ENCODE measurements at places on chromosomes 2 and 18.

- DNase-seq = no peak
These were observed 7.7 kb downstream of the ITSN2 start for GRCh38 chr2:24352664-24353063.

GRCh38 chr18:45761512-45762114 lies 37.6 kb downstream of the SLC14A1 start:
- DNase-seq = no peak

DNA sequence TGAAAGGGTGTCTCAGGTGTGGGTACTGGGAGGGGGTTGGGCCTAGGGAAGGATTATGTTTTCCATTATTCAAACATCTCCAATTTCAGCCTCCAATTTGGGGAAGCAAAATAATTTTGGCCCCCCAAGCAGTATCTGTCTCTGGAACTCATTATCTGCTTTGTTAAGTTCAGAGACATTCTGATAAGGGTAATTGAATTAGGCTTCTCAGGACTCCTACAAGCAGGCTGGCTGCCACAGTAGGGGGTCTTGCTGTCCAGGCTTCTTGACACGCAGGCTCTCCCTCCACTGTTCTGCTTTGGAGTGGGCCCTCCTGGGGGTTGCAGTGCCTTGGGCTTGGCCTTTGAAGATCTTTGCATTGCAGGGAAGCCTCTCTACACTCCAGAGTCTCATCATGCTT lies 108.1 kb upstream of the SIX2 start:
- DNase-seq = no peak

DNA sequence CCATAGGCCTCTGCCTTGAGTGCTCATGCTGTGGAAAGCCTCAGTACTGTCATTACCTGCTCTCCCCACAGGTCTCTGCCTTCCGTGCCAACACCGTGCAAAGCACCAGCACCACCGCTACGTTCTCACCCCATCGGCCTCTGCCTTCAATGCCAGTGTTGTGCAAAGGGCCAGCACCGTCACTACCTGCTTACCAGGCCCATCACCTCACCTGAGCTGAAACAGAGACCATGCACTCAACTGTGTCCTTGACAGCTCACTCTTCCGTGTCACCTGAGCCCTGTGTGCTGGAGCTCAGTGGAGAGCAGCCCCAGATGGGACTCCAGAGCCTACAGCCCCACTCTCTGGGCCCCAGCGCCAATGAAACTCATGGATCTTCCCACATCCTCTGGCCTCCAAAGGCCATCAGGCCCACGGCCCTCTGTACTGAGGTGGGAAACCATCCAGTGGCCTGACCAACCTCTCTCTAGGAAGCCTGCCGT lies 62.7 kb downstream of the ZNF516 start:
- DNase-seq = no peak

DNA sequence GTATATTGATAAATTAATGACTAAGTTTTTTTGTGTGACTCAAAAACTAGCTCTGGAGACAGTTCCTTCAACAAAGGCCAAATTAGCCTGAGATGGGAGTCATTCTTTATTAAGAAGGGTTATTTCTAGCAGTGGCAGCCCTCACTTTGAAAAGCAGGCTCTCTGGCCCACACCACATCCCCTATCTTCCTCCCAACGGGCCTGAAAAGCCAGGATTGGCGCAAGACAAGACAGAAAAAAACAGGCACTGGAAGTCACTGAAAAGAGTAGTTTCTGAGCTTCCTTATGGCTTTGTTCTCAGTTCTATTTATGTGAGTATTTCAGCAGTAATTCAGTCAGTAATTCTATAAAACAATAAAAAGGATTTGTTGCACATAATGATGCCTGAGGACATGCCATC lies 149.0 kb downstream of the LAMA3 start:
- DNase-seq = no peak

DNA sequence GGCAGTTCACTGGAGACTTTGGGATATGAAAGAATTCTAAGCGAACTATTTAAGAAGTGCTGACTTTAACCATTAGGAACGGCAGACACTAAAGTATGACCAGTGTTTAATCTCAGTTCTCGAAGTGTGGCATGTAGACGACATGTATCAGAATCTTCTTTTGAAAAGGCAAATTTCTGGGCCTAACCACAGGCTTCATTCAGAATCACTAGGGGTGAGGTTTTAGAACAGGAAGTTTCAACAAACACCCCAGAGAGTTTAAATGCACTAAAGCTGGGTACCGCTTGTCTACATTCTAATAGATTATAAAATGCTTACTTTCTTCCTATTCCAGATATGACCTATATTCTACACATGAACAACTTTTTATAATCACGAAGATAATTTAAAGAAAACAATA lies 180.3 kb downstream of the ANKRD44 start:
- DNase-seq = no peak

DNA sequence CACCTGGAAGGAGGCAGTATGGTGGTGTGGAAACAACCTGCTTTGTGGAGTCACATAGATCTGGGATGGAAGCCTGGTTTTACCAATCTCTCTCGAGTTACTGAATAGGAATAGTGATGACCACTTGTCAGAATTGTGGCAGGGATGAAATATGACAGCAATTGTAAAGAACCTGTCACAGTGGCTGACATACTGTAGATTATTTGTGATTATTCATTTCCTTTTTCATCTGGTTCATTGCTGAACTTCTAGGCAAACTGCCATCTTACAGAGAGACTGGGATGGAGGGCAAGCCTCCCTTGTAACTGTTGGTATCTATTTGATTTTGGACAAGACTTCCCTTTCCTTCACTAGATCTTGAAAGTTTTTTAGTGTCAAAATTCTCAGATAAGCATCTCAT lies 42.0 kb downstream of the FMNL2 start:
- DNase-seq = no peak

- DNase-seq = no peak
These were observed 11.9 kb upstream of the NMUR1 start for GRCh38 chr2:231542136-231542535.

GRCh38 chr2:155070489-155070888 lies 372.0 kb downstream of the KCNJ3 start:
- DNase-seq = no peak

- no peak for DNase-seq
These were observed 107.6 kb upstream of the MSH2 start for GRCh38 chr2:47295131-47295980.

- DNase-seq = no peak
These were observed 1.6 kb downstream of the SLC66A2 start for GRCh38 chr18:79949697-79950487.

DNA sequence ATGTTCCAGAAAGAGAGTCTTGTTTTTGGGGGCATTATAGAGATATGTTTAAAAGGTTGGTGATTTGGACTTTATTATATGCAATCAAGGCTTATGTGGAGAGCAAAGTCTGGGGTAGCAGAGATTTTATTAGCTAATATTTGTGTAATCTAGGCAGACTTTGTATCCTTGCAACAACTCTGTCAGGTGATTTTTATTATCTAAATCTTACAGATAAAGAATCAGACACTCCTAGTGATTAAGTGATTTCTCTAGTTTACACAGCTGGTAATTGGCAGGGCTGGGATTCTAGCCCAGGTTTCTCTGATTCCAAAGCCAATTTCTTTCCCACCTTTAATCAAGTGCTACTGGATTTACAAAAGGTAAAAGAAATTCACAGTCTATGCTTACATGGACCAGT lies 33.3 kb upstream of the NCK2 start:
- no peak for DNase-seq

GRCh38 chr2:37143974-37144373 lies 12.8 kb downstream of the EIF2AK2 start:
- DNase-seq = no peak

DNA sequence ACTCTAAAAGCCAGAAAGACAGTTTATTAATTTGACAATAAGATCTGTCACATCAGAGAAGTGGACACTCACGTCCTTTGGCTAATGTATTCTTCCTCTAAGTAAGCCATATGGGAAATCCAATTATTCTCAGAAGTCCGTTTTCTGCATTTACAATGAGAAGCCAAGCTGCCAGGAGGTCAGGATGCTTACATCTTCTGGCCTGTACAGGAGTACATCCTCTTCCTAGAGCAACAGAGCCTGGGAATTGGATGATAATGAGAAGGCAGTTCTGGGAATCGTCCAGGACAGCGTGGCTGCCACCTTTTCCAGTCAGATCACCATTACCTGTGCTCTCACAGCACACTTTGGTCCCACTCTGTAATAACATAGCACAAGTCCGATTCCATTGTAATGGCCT lies 5.2 kb downstream of the RAPGEF4 start:
- DNase-seq = no peak

DNA sequence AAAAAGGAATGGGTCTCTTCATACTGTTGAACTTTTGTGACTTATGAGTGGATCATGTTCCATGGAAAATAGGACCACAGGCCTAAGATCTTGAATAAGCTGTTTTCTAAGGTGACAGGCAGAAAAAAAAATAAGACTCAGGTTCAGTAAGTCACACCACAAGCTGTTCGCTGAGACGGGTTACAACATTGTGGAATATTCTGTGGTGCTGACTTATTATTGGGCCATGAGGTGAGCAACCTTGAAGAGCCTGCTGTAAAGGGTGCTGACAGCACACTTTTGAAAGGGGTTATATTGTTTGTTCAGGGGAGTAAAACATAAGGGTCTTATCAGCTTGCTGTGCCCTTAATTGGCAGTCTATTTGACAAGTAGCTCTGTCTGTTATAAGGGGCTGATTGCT lies 439.8 kb upstream of the SLC14A2 start:
- no peak for DNase-seq

- no peak for DNase-seq
These were observed 2.9 kb downstream of the CTLA4 start for GRCh38 chr2:203870481-203870880.

- DNase-seq = no peak
These were observed 149.1 kb upstream of the GATA6 start for GRCh38 chr18:22020127-22020866.

GRCh38 chr2:38375696-38376345 lies 1.3 kb downstream of the ATL2 start:
- no peak for DNase-seq

- DNase-seq = no peak
These were observed 164.9 kb upstream of the SALL3 start for GRCh38 chr18:78814766-78815165.

GRCh38 chr2:217585362-217585761 lies 417.4 kb downstream of the TNS1 start:
- no peak for DNase-seq

GRCh38 chr18:12765126-12765525 lies 62.3 kb downstream of the PSMG2 start:
- DNase-seq = no peak

DNA sequence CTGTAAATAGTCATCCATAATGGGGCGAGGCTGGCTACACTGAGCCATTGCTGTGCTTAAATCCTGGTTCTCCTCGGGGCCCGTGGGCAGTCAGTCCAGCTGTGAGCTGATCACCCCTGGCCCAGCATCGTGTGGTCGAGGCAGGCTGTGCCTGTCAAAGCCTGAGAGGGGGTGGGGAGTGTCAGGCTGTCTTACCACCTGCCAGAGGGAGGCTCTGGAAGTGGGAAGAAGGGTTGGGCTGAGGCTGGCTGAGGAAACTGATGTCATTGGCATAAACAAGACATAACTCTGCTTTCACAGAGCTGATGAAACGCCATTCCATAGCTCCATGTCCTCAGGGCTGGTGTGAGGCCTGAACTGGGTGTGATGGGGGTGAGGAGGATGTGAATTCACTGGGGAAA lies 49.7 kb downstream of the KLHL29 start:
- DNase-seq = no peak

DNA sequence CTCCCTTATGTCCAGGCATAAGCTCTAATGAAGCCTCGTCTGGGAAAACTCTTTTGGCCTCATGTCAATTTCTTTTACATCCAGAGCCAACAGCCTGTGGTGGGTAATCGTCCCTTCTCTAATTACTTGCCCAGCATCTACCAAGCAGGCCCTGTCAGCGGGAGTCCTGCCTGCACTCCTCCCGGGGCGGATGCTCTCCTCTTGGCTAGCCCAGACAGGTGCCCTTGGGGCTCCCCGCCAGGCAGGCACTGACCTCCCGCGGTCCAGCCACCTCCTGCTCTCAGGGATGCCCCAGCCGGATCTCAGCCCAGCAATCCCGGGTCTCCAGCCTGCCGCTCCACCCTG lies 74.2 kb downstream of the NCAPH start:
- DNase-seq = no peak

DNA sequence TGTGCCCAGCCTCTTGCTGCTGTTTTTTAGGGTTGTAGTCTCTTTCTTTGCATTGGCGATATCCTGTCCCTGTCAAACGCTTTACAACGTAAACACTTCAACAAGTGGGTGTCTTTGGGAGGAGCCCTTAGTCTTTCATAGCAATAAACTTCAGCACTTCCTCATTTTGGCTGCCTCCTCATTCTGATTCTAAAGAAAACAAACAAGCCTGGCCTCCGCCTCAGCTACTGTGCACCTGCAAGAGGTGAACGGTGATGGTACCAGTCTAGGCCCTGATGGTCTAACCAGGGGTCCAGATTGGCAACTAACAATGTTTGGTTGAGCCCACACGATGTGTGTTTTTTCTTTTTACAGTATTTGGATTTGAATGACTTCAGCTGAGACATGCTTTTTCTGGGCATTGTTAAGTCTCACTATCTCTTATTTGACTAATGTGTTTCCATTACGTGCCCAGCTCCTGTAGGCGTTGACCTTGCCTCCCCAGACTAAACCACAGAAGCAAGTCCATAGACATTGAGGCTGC lies 53.2 kb upstream of the CUL3 start:
- peak; percentile 20 for DNase-seq

DNA sequence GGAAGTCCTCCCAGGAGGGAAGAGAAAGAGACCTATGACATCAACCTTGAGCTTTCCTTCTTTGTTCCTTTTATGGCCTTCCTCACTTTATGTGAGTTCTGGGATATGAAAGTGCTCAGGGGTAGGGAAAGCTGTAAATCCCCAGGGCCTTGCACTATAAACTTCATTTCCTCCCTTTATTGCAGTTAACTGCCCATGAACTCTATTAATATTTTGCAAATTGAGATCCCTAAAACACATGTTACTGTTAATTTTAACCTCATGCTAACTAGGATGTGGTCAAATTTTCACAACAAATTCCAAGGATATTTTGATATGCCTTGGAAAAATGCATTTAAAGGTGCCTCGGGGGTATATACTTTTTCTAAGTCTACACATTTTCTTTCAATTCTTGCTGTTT lies 359.9 kb downstream of the OSR1 start:
- DNase-seq = no peak

DNA sequence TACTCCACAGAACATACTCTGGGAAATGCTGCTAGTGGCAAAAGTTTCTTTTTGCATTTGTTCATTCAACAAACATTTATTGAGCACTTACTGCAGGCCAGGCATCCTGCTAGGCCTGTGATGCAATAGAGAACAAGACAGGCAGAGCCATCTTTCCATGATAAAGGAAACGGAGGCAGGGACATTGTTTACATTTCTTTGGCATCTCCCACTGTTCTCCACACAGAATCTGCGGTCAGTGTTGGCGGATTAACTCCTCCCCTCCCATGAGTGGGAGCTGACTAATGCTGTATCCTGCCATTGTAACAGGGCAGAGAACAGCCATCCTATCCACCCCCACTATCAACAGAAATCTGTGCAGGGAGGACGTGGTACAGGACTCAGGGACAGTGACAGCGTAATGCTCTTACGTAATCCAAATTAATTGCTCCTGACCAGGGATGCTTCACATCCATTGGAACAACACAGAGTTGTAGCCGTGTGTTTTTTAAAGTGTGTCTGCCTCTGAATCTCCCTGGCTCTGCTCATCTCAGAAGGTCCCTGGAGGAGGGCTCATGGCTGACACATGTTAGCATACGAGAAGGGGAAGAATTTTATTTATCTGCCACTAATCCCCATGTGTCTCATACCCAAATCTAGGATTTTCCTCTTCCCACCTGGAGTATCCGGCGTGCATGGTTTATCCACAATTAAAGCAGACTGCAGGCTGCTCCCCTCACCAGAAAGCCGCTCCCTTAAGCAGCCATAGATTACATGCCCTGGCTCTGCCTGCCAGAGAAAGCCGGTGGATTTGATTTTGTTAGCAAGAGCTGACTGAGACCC lies 32.3 kb downstream of the STEAP3 start:
- DNase-seq = no peak

Measured in stimulated activated CD4-positive, alpha-beta T cell treated with anti-CD3 and anti-CD28 coated beads, Interleukin-12 subunit alpha, Interleukin-12 subunit beta, amount 100 ng/mL, for 24 hours (primary cell).